ENCODE measurements at places on chromosomes 11 and 22.

DNA sequence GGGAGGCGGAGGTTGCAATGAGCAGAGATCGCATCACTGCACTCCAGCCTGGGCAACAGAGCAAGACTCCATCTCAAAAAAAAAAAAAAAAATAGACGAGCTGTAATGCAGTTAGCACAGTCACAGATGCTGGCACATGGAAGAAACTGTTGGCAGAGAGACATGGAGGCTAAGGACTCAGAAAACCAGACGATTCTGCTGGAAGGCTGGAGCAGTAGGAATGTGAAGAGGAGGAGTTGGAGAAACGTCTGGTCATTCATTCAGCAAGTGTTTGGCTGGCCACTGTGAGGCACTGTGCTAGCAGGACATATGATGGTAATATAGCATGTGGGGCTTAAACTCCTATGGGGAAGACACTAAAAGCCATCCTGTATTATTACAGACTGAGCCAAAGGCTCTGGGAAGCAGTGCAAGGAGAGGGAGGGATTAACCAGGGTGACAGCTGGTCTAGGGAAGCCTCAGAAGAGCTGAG, 5.0 kb downstream of the UQCR10 start:
- DNase-seq, result peak; percentile 61

GRCh38 chr22:42233879-42234278, 36.6 kb downstream of the TCF20 start:
- no peak for DNase-seq

- no peak for DNase-seq
Measured at GRCh38 chr11:120224972-120225909, 14.4 kb downstream of the OAF start.

GRCh38 chr11:11409224-11409623, 56.2 kb upstream of the CSNK2A3 start:
- no peak for DNase-seq

Measured in EL (cell line).